NCI-H510A treated with DMSO at 0.1 percent for 48 hours (cell line): ENCODE measurements at places on chromosomes 11 and 22.

GRCh38 chr11:107619926-107620325 is 29.0 kb downstream of the ELMOD1 start:
- DNase-seq: no peak

DNA sequence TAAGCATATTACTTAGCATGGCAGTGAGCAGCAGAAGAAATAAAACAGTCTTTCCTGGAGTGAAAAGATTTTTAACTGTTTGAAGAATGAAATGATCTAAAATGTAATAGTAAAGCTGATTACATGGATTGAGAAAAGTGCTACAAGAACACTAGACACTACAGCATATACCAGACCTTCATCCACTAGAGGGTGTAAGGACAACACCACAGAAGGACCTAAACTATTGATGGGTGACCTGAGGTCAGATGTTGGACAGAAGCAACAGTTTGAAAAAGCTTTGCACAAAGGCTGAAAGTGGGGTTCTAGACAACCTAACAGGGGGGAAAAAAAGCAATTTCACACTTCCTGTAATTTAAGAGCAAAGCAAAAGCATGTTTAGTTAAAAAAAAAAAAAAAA is 97.7 kb downstream of the RBFOX2 start:
- peak; percentile 13 for DNase-seq

- no peak for DNase-seq
These were observed 208.8 kb downstream of the DCDC1 start for GRCh38 chr11:31160504-31161422.

DNA sequence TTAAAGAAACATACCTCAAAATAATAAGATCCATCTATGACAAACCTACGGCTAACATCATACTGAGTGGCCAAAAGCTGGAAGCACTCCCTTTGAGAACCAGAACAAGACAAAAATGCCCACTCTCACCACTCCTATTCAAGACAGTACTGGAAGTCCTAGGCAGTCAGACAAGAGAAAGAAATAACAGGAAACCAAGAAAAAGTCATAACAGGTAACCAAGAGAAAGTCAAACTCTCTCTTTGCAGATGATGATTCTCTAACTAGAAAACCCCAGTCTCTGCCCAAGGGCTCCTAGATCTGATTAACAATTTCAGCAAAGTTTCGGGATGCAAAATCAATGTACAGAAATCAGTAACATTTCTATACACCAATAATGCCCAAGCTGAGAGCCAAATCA is 35.6 kb downstream of the TMEM123 start:
- no peak for DNase-seq
